ENCODE measurements at places on chromosomes 12 and 14. TPM values are rescaled to one million over a fixed set of nuclear protein-coding genes. Genes with fewer than 3 reads are reported as not detected.

DNA sequence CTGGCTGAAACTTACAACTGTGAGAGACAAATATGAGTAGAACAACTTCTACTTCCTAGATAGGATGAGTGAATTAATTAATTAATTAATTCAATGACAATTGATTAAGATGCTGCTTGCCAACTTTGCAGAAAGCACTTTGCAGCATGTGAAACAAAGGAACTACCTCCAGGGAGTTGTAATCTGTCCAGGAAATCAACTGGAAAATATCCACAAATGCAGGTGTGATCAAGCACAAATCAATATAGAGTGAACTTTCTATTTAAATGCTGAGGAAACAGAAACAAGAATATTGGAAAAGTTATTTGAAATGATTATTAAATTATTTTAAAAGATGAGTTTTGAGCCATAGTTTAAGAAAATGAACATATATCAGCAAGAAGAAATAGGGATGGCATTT lies 163.9 kb upstream of the ARID2 start:
- no peak for DNase-seq

GRCh38 chr14:59332727-59333126 lies 132.5 kb downstream of the GPR135 start:
- DNase-seq, result no peak

The SLCO1A2 gene
- total RNA-seq, result 5.6 TPM

- no peak for DNase-seq
These were observed 26.1 kb upstream of the C14orf180 start for GRCh38 chr14:104553166-104554087.

DNA sequence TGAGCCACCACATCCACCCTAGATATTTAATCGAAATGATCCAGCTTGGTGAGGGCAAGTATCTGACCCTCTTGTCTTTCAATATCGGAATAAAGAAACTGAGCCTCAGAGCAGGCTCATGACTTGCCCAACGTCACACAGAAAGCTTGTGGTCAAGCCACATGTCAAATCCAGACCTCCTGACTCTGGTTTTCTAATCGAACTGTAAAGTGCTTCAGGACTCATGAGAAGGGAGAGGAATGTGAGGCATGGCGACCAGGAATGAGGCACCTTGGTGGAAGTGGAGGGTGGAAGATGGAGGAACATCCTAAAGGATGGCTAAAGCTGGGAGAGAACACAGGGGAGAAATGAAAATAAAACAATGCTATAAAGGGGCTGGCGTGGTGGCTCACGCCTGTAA lies 27.9 kb upstream of the SPPL3 start:
- no peak for DNase-seq

GRCh38 chr14:93285044-93285443 lies 47.8 kb downstream of the BTBD7 start:
- no peak for DNase-seq

- DNase-seq, result no peak
These were observed 14.3 kb upstream of the DHRS7 start for GRCh38 chr14:60179431-60179869.

The SDR9C7 gene
- not detected for total RNA-seq

- DNase-seq, result no peak
These were observed 7.8 kb upstream of the AMN start for GRCh38 chr14:102914474-102915291.

DNA sequence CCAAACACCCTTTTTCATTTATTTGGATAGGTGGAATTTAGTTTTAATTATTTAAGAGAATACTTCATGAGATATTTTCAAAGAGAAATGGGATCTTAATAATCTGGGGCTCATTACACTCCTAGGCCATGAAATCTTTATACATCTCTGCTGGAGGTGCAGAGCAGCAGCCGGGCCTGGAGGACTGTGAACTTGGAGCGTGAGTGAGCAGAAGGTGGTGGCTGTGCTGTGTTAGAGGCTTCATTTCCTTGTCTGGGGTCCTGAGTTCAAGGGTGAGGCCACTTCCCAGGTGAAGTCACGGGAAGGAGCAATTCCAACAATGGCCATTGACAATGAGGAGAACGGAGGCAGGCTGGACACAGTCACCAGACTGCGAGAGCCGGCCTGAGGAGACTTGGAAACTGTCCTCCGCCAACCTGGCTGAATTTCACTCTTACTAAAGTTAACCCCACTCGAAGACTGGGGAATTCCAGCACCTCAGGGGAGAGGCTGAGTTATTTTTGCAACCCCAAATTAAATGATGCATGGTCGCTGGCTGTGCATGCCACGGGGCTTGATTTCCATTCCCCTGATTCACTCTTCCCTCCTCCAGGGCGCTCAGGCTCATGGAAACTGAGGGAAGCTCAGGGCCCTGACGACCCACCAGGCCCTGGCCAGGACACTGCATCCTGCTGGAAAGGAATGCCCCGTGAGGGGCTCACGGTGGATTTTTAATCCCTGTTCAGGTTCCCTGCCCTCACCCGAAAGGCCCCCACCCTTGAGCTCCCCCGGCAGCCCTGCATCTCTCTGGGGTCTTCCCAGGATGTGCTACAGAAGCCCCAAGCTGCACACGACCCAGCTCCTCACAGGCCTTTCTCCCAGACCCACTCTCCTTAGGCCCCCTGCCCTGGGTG lies 22.6 kb upstream of the TRAF3 start:
- DNase-seq, result no peak

The TMED10 gene
- total RNA-seq, result 178 TPM

The BIN2 gene
- total RNA-seq, result not detected

DNA sequence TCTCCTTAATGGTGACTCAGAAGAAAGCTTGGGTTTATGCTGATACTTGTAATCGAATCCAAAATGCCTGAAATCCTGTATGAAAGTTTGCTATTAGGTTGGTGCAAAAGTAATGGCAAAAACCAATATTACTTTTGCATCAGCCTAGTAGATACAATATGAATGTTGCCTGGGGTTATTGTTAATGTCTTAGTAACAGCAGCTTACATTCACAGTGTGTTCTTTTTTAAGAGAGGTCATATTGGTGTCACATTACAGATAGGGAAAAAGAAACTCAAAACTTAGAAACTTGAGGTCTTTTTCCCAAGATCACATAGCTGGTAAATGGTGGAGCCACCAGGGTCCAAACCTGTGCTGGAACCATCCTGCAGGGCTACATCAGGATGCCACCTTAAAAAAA lies 25.2 kb downstream of the SRGAP1 start:
- no peak for DNase-seq

DNA sequence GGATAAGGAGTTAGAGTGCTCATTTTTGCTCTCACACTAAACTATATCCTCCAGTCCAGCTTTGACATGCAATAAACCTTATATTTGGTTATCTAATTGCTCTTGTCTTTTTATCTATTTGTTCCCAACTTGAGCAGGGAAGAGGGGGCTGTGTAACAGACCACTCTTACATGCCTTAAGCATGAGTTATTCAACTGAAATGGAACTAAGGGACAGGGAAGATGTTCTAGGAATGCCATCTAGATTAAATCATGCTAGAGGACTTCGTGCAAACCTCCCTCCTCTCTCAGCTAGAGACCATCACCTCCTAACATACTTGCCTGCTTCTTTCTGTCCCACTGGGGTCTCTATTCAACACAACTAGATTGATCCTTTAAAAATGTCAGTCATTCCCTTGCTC lies 20.6 kb downstream of the SPX start:
- no peak for DNase-seq

DNA sequence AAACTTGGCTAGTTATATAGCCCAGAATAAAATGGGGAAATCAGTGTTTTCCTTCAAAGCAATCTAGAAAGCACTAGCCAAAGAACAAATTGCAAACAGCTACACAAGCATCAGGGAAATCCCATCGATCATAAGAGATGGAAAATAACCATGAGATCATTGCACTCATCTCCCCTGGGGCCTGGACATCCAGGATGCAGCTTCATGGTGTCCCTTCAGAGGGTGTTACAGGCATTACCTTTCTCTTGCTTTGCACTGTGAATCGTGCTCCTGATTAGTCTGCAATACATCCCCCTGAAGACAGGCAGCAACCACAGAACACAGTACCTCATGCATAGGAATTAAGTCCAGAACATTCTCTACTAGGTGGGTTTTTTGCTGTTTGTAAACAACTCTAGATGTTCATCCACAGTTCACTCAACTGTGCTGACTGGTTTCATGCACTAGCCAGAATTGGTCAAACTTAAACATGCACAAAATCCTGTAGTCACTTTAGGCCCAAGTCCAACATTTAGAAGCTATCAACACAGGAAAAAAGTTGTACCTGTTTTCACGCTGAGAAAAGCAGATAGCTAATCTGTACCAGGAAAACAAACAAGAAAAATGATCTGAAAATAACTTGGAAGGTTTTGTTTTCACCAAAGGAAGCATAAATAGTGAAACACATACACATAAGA lies 120.1 kb downstream of the ZFP36L1 start:
- no peak for DNase-seq

GRCh38 chr12:55955344-55955743 lies 10.5 kb downstream of the PMEL start:
- no peak for DNase-seq

- no peak for DNase-seq
These were observed 109.6 kb downstream of the EML5 start for GRCh38 chr14:88683119-88683518.

The C14orf132 gene
- total RNA-seq, result 42.1 TPM

- DNase-seq, result no peak
These were observed 48.1 kb downstream of the KDM2B start for GRCh38 chr12:121532503-121533393.

DNA sequence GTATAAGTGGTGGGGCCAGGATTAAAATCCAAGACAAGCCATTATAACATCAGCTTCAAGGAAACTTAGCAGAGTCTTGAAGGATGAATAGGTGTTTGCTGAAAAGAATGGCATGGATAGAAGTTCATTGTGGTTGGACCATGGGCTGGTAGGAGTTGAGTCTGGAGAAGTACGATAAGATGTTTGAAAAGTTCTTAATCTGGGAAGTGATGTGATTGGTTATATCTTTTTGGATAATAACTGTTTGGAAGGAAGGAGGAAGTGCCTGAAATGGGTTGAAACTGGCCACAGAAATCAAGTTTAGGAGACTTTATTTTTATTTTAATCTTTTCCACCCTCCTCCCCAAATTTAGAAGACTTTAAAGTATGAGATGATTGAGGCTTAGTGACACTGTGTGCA lies 4.9 kb downstream of the DENR start:
- no peak for DNase-seq

DNA sequence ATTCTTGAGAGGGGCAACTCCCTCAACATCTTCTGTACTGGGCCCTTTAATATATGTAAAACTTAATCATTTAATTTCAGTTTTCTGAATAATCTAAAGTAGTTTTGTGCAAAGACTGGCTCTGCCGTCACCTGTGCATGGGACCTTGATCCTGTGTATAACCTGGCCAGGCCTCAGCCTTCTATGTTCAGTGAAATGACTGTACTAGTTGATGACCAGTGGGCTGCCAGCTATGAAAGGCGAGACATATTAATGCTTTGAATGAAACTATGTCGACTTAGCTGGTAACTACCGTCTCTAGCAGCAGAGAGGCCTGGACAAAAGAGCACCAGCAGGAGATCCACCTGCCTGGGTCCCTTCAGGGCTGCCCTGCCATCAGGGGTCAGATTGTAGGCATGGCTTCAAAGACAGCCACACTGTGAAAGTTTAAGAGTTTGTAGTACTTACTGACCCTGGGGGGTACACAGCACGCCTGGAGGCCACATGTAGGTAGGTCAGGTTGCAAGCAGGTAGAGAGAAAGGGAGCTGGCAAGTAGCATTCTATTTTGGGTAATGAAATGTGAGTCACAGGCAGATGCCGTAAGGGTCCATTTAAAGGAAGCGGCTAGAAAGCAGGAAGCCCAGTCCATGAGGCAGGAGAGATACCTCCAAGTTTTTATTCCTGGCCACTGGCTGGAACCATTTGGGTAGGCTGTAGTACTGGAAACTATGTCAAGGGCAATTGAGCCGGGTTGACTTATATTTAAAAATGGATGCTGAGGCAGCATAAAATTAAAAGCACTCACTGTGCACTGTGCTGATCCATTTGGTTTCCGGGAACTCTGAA lies 77.2 kb downstream of the BHLHE41 start:
- no peak for DNase-seq

DNA sequence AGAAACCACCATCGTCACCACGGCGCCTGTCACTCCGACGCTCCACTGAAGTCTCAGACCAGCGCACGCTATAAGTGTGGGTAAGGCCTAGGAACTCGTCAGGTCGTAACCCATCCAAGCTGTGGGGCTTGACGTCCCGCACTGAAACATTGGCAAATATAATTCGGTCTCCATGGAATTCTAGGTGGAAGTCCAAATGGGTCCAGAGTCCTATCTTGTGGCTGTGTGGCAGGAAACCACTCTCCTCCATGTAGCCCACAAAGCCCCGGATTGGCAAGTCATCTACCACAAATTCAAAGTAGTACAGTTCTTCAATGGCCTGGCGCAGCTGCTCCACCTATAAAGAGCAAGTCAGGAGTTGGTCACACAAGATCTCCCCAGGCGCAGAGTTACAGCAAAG lies 2.3 kb downstream of the TM9SF1 start:
- no peak for DNase-seq

The A2M gene
- 76.7 TPM for total RNA-seq

DNA sequence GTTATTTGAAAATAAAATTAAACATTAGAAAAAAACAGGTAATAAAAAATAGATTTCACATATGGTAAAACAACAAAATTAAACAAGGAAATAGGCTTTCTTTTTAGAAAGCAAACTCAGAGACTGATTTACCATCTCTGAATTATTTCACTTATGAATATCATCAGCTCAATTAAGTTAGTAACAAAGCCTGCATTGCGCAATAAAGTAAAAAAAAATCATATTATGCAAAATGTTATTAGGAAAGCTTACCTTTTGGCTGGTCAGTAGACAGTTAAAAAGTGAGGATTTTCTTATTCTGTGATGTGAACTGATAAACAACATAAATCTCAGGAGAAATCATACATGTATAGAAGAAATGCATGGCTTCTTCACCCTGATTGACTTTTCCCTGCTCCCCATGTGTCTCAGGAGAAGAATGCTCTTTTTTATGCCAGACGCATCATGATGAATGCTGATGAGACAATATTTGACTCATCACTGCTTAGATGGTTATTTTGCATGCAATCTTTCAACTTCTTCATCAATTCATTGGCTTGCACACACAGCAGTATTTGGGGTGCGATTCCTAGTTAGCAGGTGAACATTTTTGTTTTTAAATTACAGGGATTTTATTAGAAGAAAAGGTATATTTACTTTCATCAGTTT lies 124.5 kb upstream of the USP15 start:
- no peak for DNase-seq

The ACSS3 gene
- total RNA-seq, result 14.5 TPM

All from neural crest cell (in vitro differentiated cells).